HT-29 (cell line): ENCODE measurements at places on chromosomes 2 and 18. TPM values are rescaled to one million over a fixed set of nuclear protein-coding genes. Genes with fewer than 3 reads are reported as not detected.

DNA sequence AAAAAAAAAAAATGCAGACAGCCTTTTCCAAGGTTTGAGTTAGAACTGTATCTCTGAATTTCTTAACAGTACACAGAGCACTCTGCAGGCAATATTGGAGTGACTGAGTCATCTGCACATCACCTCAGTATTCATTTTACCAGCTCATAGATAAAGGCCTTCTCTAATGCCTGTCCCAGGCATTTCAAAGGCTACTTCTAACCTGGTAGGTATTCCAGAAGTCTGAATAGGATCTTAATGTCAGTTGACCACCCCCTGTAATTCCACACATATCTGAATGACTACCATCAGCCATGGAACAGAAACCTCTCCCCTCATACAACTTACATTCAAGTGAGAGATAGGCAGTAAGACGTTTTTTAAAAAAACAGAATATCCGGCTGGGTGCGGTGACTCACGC lies 9.0 kb downstream of the METTL21A start:
- no peak for DNase-seq

GRCh38 chr2:56739413-56739812 lies 555.6 kb downstream of the CCDC85A start:
- DNase-seq: no peak

GRCh38 chr18:35605686-35606417 lies 24.3 kb downstream of the GALNT1 start:
- DNase-seq: no peak

GRCh38 chr2:2777213-2777612 lies 446.1 kb upstream of the MYT1L start:
- no peak for DNase-seq

GRCh38 chr2:224666951-224667553 lies 49.1 kb downstream of the CCDC195 start:
- no peak for DNase-seq

- DNase-seq: no peak
Measured at GRCh38 chr2:230205721-230206120, 14.1 kb downstream of the SP110 start.

GRCh38 chr2:235781775-235782174 lies 287.9 kb downstream of the AGAP1 start:
- no peak for DNase-seq

GRCh38 chr2:12717191-12718014 lies 667 bp downstream of the TRIB2 start:
- no peak for DNase-seq

DNA sequence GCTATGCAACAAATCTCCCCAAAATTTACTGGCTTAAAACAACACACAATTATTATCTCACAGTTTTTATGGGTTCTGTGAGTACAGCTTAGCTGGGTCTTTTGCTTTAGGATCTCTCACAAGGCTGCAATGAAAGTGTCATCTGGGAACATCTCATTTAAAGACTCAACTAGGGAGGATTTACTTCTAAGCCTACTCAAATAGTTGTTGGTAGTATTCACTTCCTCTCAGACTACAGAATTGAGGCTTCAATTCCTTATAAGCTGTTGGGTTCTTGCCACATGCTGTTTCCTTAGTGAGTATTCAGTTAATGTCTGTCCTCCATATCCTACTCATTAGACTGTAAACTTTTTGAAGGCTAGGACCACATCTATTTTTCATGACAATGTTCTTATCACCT lies 72.3 kb downstream of the MDH1 start:
- DNase-seq: no peak

GRCh38 chr2:235050980-235051351 lies 99.1 kb downstream of the SH3BP4 start:
- DNase-seq: peak; percentile 93

GRCh38 chr2:37894601-37895000 lies 30.5 kb upstream of the RMDN2 start:
- no peak for DNase-seq

DNA sequence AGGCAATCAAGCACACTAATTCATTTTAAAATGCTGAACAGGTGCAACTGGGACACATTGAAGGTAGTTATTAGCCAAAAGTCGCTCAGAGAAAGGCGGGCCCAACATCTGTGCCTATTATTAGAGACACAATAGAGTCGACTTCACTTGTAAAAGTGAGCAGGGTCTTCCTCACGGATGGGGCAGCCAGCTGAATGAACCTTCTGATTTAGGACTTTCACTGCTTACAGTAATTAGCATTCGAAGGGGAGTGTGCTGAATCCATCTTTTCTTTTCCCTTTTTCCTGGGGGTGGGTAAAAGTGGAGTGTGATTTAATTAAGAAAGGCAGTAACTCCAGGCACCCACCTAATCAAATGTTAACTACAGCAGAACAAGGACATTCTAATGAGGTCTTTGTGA lies 677.7 kb downstream of the DCDC2C start:
- DNase-seq: no peak

DNA sequence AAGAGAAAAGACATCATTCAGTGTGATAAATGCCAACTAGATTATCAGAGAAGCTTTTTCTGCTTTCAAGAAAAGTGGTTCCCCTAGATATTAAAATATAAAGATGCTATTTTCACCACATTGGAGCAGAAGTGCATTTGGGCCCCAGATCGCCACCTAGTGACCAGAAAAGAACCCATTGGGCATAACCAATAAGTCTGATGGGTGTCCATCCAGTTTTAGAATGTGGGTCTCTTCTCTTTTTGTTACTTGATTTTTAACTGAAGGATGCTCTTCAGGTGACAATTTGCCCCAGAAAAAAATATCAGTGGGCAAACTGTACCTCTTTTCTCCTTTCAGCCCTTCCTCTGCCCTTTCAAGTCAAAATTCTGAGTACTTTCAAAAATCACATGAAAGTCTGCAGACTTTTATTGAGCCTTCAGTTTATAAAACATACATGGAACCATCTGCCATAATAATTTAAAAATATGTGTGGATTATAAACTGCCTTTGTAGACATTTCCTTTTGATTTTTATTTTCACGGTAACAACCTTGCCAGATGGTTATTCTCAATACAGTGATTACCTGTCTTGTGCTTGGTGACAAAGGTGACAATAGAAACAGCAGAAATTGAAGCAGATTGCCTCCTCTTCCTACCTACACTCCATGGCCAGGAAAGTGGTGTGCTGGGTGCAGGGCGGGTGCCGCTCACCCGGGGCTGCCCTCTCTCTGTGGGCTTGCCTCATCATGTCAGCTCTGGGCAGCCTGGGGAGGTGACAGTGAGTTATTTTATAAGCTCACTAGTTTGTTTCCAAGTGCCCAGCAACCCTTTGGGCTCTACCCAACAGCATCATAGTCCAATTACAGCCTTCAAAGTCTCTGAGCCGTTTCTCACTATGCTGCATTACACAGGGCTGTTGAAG lies 124.5 kb downstream of the DCDC2C start:
- DNase-seq: peak; percentile 50

DNA sequence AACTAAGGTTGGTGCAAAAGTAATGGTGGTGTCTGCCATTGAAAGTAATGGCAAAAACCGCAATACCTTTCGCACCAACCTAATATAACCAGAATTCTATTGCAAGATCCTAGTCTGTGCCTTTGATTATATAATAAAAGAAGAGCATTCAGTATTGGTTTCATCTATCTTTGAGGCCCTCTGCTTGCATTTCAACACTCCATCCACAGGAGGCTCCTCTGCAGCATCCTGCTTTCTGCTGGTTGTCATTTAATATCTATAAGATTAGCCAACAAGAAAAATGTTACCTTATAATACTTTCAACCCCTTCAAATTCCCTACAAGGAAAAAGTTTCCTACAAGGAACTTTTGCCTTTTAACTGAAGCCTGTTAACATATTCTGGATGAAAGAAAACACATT lies 139.2 kb downstream of the CDCA7 start:
- DNase-seq: no peak

DNA sequence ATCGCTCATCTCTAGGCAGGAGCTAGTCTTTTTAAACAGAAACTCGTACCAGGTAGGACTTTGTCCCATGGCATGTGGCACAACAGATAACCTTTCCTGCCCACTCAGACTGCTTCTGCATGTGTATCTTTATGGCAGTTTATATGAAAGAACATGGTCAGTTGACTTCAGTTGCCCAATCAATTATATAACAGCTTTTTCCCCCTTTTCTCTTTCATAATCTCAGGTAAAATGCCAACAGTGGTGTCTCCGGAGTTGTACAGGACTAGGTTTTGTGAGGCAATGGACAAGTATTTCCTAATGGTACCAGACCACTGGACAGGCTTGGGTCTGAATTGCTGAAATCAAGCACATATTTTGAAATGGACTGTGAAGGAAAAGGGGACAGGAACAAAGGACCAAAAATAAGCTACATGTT lies 51.6 kb upstream of the PTH2R start:
- DNase-seq: no peak

- no peak for DNase-seq
Measured at GRCh38 chr2:9230051-9230802, 23.6 kb downstream of the ASAP2 start.

DNA sequence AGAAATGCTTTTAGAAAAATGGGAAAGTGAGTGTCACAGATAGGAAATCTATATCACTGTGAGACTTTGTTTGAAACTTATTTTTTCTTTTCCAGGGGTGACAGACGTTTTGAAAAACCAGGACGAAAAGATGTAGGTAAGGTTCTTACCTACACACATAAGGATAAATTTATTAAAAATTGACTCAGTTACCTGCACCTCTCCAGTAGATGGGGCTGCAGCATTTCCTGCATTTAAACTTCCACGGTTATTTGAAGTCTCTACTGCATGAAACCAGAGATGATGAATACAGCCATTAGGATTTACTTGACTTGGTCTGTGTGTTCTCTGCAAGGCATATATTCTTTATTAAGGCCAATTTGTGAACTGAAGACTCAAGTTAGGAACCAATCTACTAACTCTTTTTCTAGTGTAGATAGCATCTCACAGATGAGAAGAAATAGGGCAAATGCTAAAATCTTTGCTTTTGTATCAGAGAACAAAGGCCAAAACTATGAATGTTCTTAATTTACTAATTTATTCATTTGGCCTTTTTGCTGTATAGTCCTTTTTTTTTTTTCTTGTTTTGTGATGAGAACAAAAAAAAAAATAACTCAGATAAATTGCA lies 15.0 kb downstream of the KCNJ13 start:
- peak; percentile 69 for DNase-seq

DNA sequence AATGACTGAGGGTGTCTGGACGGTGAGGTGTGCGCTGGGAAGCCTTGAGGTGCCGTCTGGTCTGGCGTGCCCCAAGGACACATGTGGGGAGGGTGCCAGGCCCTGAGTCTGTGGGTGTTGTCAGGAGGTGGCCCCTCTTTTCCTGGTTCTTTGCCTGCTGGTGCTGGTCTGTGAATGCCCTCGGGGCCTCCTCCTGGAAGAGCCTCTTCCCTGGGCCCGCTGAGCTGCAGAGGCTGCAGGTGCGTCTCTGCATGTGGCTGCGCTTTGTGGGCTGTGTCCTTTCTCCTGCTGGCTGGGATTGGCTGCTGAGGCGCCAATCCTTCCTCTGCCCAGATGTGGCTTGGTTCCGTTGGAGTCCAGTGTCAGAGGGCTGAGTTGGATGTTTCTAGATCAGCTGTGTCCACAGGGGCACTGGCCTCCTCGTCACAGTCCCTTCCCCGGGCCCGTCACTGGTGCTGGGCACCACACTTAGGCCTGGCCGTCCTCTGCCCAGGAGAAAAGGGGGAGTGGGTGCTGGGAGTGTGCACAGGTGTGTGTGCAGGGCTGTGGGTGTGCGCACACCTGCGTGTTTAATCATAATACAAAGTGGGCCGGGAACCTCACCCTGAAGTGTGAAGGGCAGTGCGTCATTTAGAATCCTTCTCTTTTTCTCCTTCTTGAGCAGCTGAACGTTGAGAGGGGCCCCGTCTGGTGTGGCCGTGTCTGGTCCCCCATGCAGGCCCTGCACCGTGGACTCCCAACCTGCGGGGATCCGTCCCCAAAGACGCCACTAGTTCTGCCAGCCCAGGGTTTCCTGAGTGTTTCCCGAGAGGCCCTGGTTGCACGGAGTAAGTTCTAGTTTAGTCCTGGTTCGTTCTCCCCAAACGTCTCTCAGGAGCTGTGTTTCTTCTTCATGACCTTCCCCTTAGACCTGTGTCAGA lies 35.5 kb downstream of the RTP5 start:
- DNase-seq: no peak

GRCh38 chr2:212752730-212753351 lies 214.2 kb upstream of the ERBB4 start:
- DNase-seq: no peak

DNA sequence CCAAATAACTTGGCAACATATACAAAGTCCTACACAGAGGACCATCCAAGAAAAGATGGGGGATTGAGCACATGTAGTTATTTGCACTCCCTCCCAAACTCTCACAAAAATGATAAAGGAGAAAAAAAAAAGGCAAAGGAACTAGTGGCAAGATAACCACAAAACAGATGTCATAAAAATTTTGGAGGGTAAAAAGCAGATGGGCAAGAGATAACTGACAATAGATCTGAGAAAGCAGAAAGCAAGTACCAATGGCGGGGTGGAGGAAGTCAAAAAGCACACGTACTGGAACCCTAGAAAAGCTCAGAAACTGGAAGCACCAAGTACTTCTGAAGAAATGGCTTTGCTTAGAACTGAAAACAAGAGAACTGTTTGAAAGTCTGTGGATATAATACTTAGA lies 82.0 kb downstream of the WDPCP start:
- no peak for DNase-seq

DNA sequence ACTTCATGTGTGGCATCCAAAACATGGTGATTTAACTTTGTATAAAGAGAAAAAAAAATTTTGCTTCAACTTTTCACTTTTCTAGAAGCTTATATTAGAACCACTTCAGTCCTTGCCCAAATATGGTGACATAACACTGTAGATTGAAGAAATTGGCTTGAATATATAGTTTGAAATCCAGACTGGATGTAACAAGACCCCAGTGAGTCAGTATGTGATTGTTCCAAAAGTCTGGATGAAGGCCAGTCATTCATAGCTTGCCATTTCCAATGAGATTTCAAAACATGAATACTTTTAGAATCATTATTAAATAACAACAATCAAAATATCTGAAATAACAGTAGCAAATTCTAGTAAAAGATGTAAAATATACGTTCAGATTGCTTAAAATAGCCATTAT lies 104.8 kb upstream of the FN1 start:
- no peak for DNase-seq

- no peak for DNase-seq
Measured at GRCh38 chr18:35024965-35025364, 16.2 kb upstream of the MAPRE2 start.

IGFBP5 gene
- not detected in 2 replicates for total RNA-seq

SMAD2 gene
- total RNA-seq: 21.3 and 33.4 TPM in 2 replicates

HMSD gene
- total RNA-seq: not detected in 2 replicates

COLEC12 gene
- not detected in 2 replicates for total RNA-seq

CLEC4F gene
- total RNA-seq: not detected in 2 replicates

PSMA8 gene
- not detected in 2 replicates for total RNA-seq

INHBB gene
- not detected in 2 replicates for total RNA-seq

CCDC102B gene
- not detected in 2 replicates for total RNA-seq

NTSR2 gene
- total RNA-seq: not detected in 2 replicates

AGXT gene
- 1.6 and 3.0 TPM in 2 replicates for total RNA-seq

TMEM237 gene
- 6.0 and 9.0 TPM in 2 replicates for total RNA-seq

RNU2-63P gene
- total RNA-seq: not detected in 2 replicates

GALNT13 gene
- not detected in 2 replicates for total RNA-seq

SH3BP4 gene
- total RNA-seq: 42.9 and 44.5 TPM in 2 replicates

ZBTB14 gene
- 5.7 and 6.5 TPM in 2 replicates for total RNA-seq

LYPD1 gene
- not detected in 2 replicates for total RNA-seq

GPAT2 gene
- not detected in 2 replicates for total RNA-seq

SCYGR2 gene
- total RNA-seq: not detected in 2 replicates

ST8SIA5 gene
- total RNA-seq: not detected in 2 replicates

VWA3B gene
- total RNA-seq: not detected in 2 replicates

C1D gene
- total RNA-seq: 13.8 and 13.9 TPM in 2 replicates
